CD8-positive, alpha-beta T cell (primary cell): ENCODE measurements at places on chromosomes 1 and 21.
A peak's percentile ranks its signal among the peaks of the same experiment; 100 is the strongest.

GRCh38 chr21:43866659-43867331, 1.8 kb downstream of the AGPAT3 start:
- DNase-seq, result peak; percentile 72

DNA sequence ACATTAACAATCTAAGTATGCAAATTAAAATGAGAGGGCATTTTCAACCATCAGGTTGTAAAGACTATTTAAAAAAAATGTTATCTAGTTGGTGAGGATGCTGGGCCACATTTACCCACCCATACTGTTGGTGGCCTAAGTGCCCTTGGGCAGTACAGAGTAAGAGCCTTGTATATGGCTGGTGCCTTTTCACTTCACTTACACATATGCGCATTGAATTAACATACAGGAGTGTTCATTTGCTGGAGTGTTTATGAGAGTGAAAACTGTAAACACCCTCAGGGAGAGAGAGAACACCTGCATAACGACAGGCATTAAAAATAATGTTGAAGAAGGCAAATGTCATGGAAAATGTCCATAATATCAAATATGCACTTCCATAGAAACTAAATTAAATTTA, 427.1 kb downstream of the PCP4 start:
- no peak for DNase-seq

- no peak for DNase-seq
These were observed 53.3 kb downstream of the OLFML3 start for GRCh38 chr1:114032271-114033215.

DNA sequence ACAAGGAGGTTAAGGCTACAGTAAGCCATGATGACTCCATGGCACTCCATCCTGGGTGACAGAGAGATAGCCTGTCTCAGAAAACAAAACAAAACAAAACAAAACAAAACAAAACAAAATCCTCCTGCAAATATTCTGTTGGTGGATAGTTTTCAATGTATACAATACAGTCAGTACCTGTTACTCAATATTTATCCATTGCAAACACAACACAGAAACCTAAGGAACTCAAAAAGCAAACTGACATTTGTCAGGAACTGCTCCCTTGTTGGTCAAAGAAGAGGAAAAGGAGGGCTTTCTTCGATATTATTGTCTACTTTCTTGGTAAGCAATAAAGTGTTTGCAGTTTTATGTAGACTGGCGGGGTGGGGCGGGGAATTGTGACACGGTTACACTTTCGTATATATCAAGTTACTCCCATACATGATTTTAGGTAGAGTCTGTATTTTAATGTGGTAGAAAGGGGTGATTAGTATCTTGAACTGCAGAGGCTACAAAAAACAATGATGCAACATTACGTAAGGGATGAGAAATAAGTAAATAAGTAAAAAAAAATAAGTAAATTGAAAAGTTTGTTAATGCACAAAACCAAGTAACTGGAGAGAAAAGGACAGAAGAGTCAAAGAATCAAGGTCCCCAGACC, 31.8 kb downstream of the APP start:
- DNase-seq, result no peak

- DNase-seq, result no peak
These were observed 30.4 kb downstream of the IFNGR2 start for GRCh38 chr21:33433425-33434114.

DNA sequence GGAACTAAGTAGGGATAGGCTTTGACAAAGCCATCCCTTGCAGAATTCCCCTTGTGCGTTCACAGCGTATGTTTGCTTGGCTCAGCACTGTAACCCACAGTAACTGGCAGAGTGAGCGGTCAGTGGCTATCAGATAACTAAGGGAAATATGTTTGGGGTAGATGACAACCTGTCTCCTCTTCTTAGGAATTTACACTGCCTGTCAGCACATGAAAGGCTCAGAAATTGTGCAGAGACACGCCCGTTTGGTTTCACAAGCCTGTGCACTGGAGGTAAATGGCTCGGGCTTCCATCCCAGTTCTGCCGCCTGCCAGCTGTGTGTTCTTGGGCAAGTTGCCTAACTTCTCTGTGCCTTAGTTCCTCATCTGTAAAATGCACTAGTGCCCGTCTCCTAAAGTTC, 101.2 kb downstream of the PRDM2 start:
- DNase-seq, result no peak

DNA sequence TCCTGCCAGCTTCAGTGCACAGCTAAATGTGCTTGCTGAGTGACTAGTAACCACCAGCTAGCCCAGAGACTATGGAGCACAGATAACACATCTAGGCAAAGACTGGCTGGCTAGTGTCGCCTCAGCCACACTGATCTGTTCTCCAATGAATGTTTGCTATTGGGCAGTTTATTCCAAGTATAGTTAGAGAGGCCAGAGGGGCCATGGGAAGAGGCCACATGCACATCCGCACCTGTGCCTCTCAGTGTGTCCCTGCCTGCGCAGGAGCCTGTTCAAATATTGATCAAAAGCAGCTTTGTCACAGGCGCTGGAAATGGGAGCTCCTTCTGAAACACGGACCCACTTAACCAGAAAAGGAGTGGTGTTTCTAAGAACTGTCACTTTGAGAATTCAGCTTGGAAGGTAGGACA, 51.3 kb upstream of the ATP1A1 start:
- no peak for DNase-seq

GRCh38 chr21:25887166-25887565, 152.4 kb downstream of the GABPA start:
- DNase-seq, result no peak

DNA sequence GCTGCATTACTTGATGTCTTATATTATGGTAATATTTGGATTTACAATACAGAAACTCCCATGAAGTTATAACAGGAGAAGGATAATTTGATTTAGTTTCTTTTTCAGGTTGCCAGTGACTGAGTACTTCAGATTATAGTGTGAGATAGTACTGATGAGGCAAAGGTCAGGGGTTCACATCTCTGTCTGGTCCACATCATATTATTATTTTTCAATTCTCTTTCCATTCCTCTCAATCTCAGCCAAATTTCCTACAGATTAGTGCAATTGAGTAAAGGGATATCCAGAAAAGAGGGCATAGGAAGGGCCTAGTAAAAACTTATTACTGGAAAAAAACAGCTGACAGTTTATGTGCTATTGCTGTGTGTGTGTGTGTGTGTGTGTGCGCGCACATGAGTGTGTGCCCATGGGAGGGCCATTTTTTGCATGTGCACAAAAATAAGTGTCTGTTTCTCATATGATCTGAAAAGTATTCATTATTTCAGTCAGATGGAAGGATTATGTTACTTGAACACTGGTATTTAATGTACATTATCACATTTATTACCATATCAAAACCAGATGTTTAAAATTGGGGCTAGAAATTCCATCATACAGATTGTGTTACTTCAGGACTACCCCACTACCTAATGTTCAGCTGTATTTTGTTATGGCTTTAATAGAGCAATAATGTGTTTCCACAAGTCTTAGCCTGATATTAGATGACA, 78.3 kb upstream of the KCNK2 start:
- DNase-seq, result no peak

DNA sequence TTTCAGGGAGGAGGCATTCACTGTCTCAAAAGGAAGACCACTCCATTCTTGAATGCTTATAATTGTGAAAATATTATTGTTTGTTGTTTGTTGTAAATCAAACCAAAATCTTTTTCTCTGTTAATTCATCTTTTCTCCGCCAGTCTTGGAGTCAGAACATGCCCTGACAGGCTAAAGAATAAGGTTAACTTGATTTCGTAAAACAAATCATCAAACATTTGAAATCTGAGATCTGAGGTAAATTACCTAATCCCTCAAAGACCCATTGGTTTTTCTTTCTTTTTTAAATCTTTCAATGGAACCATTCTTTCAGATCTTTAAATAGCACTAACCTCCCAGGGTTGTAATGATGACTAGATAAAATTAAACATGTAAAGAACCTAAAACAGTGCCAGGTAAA, 430.1 kb upstream of the PTBP2 start:
- DNase-seq, result no peak

DNA sequence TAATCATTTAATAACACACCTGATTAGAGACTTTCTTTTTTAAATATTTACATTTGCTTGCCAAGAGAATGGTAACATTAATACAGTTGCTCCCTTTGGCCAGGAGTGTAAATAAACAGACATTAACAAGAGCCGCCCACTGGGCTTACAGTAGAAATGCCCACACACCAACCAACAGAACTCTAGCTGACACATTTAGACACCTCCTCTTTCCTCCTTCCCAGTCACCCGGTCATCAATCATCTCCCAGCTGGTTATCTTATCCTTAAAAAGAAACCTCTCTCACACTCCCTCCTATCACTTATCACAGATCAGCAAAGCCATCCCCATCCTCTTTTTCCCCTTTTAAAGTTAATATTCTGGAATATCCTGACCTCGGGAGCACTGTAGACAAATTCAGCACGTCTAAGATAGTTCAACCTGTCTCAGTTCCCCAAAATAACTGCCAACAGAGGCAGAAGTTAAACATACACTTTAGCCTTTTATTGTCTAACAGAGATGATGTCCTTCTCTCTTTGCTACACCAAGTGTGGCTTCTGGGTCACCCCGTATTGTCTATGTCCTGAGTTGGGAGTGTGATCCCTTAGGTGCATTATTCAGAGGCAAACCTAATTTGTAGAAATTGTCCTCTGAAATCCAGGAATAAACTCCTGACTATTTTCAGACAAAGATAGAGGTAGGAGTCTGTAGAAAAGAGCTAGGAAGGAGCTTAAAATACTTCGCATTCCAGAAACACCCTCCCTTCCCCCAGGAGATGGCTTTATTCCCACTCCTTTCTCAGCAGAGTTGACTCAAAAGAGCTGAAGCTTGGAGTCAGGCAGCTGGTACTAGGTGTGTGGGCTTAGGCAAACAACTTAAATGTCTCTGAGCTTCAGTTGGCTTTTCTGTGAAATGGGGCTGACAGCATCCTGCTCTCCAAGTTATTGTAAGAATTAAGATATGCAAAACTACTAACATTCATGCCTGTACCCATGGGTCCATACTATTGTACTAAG, 8.8 kb downstream of the MYCL start:
- no peak for DNase-seq

- DNase-seq, result no peak
These were observed 841 bp downstream of the CENPF start for GRCh38 chr1:214603819-214604252.

DNA sequence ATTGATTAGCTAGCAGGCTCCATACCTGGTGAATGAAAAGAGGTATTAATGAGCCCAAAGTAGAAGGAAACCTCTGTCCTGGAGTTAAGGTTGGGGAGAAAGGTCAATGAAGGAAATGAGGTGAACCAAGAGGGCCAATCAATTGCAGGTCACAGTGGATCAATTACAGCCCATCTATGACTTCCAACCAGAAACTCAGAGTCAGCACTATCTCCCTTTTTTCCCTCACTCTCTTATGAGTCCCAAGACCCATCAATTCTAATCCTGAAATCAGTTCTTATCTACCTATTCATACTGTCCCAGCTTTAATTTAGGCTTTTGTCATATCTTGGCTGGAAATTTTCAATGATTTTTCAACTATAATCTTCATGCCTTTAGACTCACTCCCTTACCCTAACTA, 433.2 kb upstream of the PKN2 start:
- no peak for DNase-seq

GRCh38 chr1:237911911-237912310, 21.2 kb upstream of the ZP4 start:
- no peak for DNase-seq

DNA sequence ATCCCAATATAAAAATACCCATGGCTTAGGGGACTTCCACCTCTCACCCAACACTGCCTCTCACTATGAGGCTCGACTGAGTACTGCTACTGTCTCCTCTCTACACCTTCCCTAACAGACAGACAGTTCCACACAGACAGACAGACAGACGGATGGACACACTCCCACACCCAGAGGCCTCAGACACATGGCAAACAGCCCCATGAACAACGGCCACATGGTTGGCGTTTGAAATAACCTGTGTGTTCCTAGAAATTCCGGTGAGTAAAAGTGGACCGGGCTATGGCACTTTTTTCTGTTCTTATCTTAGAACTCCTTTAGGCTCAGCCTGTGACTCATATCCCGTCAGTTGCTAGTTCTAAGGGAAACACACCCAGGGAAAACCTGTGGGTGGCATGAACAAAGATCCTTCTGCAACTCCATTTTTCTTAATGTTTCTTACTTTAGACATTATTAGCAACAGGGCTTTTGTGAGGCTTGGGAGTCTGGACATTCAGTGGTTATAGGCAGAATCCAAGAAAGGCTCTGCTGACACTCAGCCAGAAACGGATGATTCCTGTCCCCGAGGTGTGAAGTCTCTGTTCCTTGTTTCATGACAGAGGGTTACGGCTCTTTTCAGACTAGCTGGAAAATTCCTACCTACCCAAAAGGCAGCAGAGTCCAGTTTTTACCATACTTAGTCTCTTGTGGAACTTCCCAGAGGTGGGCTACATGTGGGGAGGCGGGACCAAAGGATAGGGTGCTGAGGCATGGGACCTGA, 90.5 kb upstream of the TLR5 start:
- DNase-seq, result no peak

DNA sequence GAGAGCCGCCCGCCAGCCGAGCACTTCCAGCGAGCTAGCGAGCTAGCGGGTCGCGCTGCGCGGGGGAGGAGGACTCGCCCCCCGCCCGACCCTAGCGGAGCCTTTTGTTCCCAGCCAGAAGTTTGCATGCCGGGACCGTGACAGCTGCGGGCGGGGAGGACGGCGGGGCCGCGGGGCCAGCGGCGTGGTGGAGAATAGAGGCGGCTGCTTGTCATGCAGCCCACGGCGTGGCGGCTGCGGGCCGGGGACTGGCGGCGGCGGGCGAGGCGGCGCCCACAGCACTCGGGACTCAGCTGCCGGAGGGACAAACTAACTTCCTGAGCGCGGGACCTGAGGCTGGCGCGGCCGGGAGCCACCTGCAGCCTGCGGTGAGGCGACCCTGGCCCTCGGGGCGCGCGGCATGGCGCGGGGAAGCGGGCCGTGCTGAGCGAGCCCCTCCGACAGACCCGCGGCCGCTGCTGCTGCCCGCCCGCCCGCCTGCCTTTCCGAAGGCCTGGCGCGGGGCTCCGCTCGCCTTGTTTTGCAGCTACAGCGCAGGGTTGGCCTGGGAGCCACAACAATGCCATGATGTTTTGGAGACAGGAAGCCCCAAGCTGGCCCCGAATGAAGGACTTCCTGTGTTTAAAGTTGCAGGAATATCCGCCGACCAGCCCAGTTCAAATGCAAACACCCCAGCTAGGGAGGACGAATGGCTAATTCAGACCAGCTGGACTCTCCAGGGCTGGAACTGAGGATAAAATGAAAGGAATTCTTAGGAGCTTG, 82.2 kb upstream of the BMP8A start:
- peak; percentile 63 for DNase-seq

GRCh38 chr1:245276445-245276844, 121.7 kb downstream of the KIF26B start:
- DNase-seq, result no peak

GRCh38 chr1:82268826-82269225, 468.1 kb downstream of the ADGRL2 start:
- no peak for DNase-seq
